ENCODE measurements at places on chromosomes 16 and 17. TPM values are rescaled to one million over a fixed set of nuclear protein-coding genes. Genes with fewer than 3 reads are reported as not detected.
A peak's percentile ranks its signal among the peaks of the same experiment; 100 is the strongest.

Gene KRT32
- total RNA-seq, result 0.72 TPM

Gene TAC4
- total RNA-seq, result not detected

Gene SPATA22
- not detected for total RNA-seq

Gene CBLN1
- not detected for total RNA-seq

Gene COPZ2
- 5.4 TPM for total RNA-seq

Gene SPNS2
- total RNA-seq, result 1.9 TPM

DNA sequence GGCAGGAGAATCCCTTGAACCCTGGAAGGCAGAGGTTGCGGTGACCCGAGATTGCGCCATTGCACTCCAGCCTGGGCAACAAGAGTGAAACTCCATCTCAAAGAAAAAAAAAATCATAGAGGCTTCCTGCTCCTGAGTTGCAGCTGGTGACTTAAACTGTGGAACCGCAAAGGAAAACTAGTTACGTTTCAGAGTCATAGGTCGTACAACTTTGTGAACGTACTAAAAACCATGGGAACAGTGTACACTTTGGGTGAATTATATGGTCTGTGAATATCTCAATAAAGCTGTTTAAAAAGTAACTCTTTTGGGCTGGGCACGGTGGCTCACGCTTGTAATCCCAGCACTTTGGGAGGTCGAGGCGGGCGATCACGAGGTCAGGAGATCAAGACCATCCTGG, 23.6 kb downstream of the SLC5A10 start:
- no peaks in the 10 kb centered on the region for H3K36me3 ChIP-seq
- no peaks in the 10 kb centered on the region for H3K4me1 ChIP-seq
- no peak for DNase-seq
- no peaks in the 10 kb centered on the region for H3K27me3 ChIP-seq
- no peak overlapping the region for H3K4me3 ChIP-seq

GRCh38 chr16:53817117-53817755, 113.3 kb downstream of the FTO start:
- no peaks in the 10 kb centered on the region for H3K36me3 ChIP-seq
- no peak overlapping the region for H3K4me3 ChIP-seq
- DNase-seq, result peak; percentile 73
- H3K27ac ChIP-seq, result peak overlapping the region; percentile 81

DNA sequence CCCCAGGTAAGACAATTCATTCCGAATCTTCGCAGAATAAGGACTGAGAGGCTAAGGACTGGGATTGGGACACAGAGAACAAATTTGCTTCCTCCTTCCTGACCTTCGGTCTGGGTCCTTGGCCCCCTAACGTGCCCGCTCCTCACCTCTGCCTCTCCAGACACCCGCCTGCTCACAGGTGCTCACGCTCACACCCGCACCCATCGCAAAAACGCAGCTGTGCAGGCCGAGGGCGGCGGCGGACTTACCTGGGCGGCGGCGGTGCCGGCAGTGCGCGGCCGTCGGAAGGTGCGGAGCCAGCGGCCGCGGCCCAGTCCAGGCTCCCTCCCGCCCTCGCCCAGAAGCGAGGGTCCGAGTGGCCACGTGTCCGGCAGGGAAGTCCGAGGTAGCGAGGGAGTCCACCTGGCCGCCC, 7.1 kb upstream of the HOXB9 start:
- DNase-seq, result no peak
- no peak overlapping the region for H3K4me3 ChIP-seq
- peaks cover 28% of the 10 kb centered on the region for H3K4me1 ChIP-seq
- no peaks in the 10 kb centered on the region for H3K27me3 ChIP-seq

GRCh38 chr16:361872-362701, 8.3 kb downstream of the MRPL28 start:
- H3K4me1 ChIP-seq, result peaks cover 9% of the 10 kb centered on the region
- no peaks in the 10 kb centered on the region for H3K36me3 ChIP-seq
- DNase-seq, result peak; percentile 47
- H3K27ac ChIP-seq, result no peak overlapping the region
- H3K27me3 ChIP-seq, result no peaks in the 10 kb centered on the region

DNA sequence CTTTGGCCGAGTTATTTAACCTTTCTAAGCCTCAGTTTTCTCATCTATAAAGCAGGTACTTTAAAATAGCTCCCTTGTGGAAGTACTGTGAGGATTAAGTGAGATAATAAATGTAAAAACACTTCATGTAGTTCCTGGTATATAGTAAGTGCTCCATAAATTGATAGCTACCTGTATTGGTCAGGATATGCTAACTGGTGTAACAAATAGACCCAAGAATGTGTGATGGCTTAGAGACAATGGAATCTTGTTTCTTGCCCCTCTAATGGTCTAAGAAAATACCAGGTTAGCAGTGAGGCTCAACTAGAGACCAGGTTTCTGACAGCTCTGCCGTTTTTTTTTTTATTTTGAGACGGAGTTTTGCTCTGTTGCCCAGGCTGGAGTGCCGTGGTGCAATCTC, 29.8 kb downstream of the CCR7 start:
- DNase-seq, result no peak
- no peak overlapping the region for H3K4me3 ChIP-seq
- H3K4me1 ChIP-seq, result no peaks in the 10 kb centered on the region
- no peaks in the 10 kb centered on the region for H3K36me3 ChIP-seq

Data from Panc1 (cell line).